ENCODE measurements at places on chromosomes 4 and X.

- no peak for DNase-seq
Observed at GRCh38 chrX:9730078-9730477, 35.6 kb downstream of the GPR143 start.

GRCh38 chr4:118760493-118760892, 75.3 kb downstream of the METTL14 start:
- DNase-seq, result no peak

GRCh38 chr4:3269105-3269927, 20.4 kb downstream of the MSANTD1 start:
- DNase-seq, result peak; percentile 67

GRCh38 chr4:127364911-127365310, 267.8 kb upstream of the INTU start:
- no peak for DNase-seq

DNA sequence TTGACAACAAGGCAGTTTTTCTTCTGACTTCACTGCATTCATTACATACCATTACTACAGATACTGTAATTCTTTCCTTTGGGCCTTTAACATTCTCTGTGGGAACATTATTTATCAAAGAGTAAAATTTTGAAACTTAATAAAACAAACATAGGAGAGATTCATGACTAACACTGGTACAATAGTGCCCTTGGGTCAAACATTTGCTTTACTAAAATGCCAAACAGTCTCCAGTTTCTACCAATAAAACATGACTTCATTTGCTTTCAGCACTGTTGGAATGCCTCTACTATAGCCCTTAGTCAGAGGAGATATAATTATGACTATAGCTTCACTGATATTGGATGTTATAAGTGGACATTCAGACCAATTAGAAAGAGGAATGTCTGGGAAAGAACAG, 481.5 kb downstream of the PACRGL start:
- no peak for DNase-seq

DNA sequence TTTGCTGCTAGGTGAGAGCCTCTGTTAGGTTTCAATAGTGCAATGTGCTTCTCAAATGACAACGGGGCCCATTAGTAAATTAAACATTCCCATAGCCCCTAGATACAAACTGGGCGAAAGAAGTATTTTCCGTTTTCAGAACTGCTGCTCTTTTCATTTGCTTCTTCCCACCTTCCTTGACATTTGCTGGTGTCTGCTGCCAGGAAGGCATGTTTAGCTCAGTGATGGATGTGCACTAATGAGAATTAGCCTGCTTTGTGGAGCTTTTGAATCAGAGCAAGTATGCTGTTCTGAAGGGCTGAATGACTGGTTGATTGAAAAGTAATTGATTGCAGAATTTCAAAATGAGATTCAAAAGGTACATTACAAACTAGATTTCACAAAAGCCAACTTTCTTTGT, 57.0 kb downstream of the SHROOM3 start:
- no peak for DNase-seq

DNA sequence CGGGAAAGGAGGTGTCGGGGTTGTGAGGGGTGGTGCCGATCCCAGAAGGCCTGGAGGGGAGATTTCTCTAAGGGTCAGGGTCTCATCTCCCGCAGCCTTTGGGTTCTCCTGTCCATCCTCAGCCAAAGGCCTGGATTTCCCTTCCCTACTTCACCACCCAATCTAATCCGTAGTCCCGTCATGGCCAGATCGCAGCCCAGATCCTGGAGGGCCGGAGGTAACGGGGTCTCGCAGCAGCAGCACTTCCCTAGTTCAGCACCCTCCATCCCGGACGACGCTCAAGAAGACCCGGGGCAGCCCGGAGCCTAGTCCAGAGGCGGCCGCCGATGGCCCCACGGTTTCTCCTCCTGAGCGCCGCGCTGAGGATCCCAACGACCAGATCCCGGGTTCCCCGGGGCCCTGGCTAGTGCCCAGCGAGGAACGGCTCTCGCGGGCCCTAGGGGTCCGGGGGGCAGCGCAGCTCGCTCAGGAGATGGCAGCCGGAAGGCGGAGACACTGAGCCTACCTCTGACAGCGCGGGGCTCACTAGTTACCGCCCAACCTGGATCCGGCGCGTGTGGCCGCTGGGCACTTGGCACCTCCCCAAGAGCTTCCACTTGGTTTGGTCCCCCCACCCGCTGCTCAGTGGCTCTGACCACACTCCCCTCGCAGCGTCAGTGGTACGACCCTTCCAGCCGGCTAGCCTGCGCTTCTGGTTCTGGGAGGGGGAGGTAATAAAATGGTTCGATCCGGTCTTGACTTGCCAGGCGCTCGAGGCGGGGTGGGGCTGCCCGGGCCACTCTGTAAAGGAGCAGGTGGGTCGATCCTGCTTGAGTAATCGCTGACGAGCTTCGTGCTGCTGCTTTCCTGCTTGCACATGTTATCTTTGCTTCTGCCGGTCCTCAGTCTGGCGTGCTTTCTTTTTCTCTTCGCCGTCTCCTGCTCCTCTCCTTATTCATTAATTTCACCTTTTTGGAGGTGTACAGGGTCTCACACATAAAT, 3.6 kb downstream of the MAGIX start:
- peak; percentile 93 for DNase-seq

- no peak for DNase-seq
Observed at GRCh38 chr4:71201057-71201456, 137.8 kb upstream of the SLC4A4 start.

GRCh38 chrX:125378770-125379169, 59.1 kb downstream of the TEX13C start:
- DNase-seq, result no peak

DNA sequence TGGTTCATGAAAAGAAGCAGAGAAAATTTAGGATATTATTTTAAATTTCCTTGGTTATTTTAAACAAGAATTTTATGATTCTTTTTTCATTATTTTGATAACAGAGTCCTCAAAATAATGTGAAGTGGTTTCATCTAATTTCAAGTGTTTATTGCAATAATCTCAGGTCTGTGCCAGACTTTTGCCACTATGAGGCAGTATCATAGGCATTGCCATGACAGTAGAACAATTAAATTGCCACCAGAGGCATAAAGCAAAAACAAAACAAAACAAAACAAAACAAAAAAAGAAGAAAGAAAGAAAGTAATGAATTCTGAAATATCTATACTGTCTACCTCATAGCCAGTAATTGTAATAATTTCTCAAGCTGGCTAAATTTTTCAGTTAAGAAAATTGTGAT, 739.2 kb downstream of the KCTD8 start:
- no peak for DNase-seq

GRCh38 chr4:144740316-144740715, 94.4 kb downstream of the HHIP start:
- DNase-seq, result no peak

DNA sequence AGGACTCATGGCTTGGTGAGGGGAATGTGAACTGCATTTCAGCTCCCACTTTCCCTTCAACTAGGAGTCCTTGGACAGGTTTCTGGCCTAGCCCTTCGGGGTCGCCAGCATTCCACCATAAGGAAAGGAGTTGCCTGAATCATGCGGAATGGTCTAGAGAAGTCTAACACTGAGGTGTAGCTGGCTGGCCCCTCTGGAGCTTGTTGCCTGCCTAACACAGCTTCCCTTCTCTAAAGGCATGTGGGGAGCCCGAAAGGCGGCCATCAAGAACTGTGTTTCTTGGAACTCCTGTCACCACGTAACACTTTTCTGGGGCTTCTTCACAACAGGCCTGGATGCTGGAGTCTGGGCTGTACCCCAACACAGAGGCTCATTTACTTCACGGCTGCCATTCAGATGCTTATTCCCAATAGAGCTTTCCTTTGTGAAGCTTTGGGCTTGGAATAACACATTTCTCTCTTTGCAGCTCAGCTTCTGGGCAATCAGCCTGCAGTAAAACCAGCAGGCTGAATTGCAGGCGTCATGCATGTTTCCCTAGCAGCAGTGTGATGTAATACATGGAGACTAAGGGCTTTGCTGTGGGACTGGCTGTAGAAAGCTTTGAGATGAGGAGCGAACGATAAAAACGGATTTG, 5.4 kb downstream of the GABRQ start:
- peak; percentile 52 for DNase-seq

DNA sequence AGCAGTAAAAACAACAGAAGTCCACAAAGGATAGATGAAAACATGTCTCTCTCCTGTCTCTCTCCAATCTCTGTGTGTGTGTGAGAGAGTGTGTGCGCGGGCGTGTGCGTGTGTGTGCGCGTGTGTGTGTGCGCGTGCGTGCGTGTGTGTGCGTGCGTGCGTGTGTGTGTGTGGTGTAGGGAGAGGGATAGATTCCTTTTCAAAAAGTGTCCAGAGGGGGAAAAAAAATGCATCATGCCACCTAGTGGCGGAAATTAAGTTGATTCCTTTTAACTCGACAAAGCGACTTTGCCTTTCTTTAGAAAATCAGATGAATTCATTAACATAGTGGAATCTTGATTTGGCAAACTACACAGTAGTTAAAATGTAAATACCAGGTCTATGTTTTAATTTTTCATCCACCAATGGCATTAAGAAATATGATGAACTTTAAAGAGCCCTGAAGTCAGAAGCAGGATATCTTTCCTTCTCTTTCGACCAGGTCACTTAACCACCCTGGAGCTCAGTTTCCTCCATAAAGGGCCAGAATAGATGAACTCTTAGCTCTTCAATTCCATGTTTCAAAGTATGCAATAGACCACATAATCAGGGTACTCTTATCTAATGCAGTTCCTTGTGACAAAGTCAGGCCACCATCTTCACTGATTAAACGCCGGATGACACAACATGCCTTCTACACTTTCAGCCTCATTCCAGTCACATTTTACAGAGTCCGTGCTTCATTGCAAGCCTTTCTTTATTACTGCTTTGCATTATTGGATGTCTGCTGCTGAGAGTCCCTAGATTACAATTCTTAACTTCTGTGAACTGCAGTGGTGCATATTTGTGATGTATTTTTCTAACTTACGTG, 162.8 kb downstream of the FBXO8 start:
- DNase-seq, result no peak

- DNase-seq, result no peak
Observed at GRCh38 chr4:5368426-5368825, 317.1 kb downstream of the STK32B start.

- DNase-seq, result no peak
Observed at GRCh38 chr4:150624055-150624454, 42.1 kb downstream of the MAB21L2 start.

DNA sequence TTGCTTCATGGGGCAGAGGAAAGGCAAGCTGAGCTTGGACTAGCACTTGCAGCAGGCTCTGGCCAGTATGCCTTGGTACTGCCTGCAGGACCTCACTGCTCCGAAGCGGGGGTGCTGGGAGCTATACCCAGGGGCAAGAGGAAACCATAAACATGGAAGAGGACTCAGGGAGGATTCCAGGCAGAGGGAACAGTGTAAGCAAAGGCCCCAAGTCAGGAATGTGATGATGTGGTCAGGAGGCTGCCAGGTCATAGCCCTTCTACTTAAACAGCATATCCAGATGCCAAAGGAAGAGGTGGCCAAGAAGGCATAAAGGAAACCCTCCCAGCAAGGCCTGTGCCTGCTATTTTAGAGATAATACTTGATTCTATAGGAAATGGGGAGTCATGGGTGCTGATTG, 31.1 kb downstream of the RAB40AL start:
- no peak for DNase-seq

GRCh38 chrX:136954930-136955329, 74.4 kb upstream of the RBMX start:
- no peak for DNase-seq

DNA sequence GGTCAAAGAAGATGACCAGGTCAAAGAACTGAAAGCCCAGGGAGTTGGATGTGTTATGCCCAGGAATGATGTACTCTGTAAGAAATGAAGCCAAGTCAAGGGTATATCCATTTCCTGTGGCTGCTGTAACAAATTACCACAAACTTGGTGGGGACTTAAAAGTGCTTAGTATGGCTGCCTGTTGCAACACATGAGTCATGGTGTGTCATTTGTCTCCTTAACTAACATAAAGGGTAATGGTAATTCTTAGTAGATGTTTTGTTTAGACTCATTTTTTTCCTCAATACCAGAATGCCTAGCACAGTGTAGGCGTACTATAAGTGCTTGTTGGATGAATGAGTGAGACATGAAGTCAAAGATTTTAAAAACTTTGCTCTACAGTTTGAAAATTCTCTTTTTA, 45.7 kb downstream of the SYTL5 start:
- DNase-seq, result no peak

GRCh38 chr4:78863254-78863869, 75.9 kb downstream of the PAQR3 start:
- no peak for DNase-seq

DNA sequence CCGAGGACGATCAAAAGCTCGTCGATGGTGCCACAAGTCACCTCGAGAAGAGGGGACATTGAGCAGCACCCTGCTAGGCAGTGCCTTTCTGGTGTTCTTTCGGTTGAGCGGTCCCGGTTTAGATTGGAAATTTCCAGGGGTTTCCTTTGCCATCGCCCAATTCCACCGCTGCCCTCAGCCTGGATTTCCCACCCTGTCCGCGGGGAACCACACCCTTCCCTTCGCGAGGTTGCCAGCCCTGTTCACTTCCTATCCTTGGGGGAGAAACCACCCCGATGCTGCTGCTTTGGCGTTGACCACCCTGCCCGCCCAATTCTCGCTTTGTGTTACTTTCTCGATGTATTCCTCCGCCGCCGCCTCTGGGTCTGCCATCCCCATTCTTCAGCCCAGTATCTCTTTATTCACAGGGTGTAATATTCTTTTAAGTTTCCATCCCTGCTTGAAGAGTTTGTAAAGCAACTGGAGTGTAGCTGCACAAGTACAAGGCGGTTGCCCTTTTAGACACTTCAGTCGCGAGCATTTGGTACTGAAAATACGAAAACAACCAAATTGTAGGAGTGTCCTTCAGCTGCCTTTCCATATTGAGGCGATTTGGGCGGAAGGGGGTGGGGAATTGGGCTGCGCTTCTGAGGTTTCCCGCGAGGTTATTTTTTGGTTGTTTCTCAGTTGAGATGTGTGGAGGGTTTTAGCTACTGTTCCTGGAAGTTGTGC, 1.1 kb downstream of the OGT start:
- DNase-seq, result no peak

DNA sequence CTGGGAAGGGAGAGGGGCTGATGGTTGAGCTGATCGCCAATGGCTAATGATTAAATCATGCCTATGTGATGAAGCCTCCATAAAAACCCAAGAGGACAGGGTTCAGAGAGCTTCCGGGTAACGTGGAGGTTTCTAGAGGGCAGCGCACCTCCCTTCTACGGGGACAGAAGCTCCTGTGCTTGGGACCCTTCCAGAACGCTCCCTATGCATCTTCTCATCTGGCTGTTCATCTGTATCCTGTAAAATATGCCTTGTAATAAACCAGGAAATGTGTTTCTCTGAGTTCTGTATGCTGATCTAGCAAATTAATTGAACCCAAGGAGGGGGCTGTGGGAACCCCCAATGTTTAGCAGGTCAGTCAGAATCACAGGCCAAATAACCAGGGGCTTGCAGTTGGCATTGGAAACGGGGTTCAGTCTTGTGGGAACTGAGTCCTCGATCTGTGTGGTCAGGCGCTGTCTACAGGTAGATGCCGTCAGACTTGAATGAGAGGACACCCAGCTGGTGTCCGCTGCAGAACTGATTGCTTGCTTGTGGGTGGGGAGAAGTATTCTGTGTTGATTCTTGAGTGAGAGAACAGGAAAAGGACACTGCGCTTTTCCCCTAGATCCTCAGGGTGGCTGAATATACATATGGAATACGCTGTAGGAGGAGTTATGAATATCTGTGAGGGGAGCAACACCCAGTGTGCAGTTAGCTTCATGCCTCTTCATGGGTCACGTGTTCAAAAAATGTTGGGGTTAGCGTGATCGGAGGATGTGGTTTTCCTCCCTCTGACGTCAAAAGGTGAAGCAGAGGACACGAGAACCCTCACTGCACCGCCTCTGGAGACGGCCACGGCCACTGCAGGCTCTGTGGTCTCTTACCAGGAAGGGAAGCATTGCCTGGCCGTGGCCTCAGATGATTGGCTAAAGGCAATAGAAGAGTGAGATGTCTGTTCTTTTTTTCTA, 29.2 kb downstream of the HTT-AS start:
- no peak for DNase-seq

All from vagina (tissue), 2 donors.